ENCODE measurements at places on chromosomes 12 and 14. TPM values are rescaled to one million over a fixed set of nuclear protein-coding genes. Genes with fewer than 3 reads are reported as not detected.

The NPFF gene
- not detected for total RNA-seq

The KRT6A gene
- total RNA-seq = not detected

The IKZF4 gene
- 3.7 TPM for total RNA-seq

The DPPA3 gene
- total RNA-seq = not detected

The SLC39A5 gene
- total RNA-seq = not detected

The BHLHE41 gene
- total RNA-seq = 60.0 TPM

The BRMS1L gene
- total RNA-seq = 7.1 TPM

The KLHL33 gene
- total RNA-seq = under 0.01 TPM

The PYGL gene
- total RNA-seq = 117 TPM

The CAPZA3 gene
- not detected for total RNA-seq

The PPP1R36 gene
- total RNA-seq = 1.0 TPM

The LTBP2 gene
- 0.77 TPM for total RNA-seq

The IPO4 gene
- total RNA-seq = 71.4 TPM

The DDIT3 gene
- 13.4 TPM for total RNA-seq
